ENCODE measurements at places on chromosomes 7 and 10. TPM values are rescaled to one million over a fixed set of nuclear protein-coding genes. Genes with fewer than 3 reads are reported as not detected.

- no peak for DNase-seq
Measured at GRCh38 chr10:72049969-72050781, 38.2 kb downstream of the SPOCK2 start.

DNA sequence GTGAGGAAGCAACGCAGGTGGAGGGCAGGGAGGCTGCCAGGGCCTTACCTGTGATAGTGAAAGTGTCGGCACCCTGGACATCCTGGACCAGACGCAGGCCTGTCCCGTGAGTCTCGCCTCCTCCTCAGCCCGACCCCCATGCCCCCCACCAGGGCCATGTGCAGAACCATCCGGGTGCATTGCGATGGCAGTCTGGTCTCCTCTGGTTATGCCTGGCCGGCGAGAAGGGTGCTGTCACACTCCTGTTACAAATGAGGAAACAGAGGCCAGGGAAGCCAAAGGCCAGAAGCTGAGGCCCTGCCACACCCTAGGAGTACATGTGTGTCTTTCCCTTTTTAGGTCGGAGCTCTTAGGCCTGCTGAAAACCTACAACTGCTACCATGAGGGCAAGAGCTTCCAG is 7.2 kb downstream of the DEPP1 start:
- DNase-seq: no peak

DNA sequence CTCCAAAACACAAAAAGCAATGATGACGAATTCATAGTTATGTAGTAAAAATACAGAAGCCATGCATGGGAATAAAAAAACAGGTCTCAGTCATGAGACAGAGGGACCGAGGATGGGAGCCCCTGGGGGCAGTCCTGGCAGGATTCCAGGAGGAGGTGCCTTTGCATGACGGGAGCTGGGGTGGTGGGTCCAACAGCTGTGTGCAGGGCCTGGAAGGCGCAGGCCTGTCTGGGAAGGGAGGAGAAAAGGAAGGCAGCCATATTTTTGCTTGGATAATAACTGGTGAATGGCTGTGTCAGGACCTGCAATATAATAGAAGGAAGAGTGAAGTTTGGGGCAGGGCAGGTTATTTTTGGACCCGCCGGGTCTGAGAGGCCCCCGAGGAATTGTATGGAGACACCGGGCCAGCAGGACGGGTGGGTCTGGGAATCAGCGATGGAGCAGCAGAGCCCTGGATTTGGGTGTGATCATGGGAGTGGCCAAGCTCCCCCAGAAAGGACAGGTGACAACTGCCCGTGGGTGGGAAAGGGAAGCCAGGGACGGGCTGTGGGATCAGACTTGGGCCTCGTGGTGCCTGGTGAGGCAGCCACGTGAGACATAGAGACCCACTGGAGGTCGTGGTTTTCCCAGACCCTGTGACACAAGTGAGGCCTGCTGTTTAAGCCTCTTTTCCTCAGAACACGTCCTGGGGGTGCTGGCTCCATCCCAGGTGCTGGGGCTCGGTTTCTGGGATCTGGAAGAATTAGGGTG is 2.9 kb upstream of the JAKMIP3 start:
- DNase-seq: no peak

DNA sequence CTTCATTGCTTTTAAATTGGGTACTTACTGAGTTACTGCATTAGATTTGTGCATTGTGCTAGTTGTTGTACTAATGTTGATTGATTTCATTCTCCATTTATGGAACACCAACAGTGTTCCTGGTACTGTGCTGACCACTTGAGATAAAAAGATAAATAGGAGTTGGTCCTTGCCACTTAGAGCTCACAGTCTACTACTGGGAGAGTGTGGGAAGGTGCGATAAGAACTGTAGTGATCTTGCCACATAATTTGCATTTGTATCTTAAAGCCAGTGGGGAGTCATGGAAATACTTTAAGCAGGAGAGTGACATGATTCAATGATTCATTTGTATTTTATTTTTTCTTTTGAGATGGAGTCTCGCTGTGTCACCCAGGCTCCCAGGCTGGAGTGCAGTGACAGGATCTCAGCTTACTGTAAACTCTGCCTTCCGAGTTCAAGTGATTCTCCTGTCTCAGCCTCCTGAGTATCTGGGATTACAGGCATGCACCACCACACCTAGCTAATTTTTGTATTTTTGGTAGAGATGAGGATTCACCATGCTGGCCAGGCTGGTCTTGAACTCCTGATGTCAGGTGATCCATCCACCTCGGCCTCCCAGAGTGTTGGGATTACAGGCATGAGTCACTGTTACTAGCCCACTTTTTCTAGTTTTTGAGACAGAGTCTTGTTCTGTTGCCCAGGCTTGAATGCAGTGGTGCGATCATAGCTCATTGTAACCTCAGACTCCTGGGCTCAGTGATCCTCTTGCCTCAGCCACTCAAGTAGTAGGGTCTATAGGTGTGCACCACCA is 51.2 kb upstream of the TMEM248 start:
- no peak for DNase-seq

- no peak for DNase-seq
Measured at GRCh38 chr10:23693925-23694324, 255.1 kb downstream of the OTUD1 start.

Gene NUDT13
- 10.4 TPM for polyA plus RNA-seq

Gene ZNF488
- polyA plus RNA-seq: 5.7 TPM

Gene COBL
- polyA plus RNA-seq: 20.6 TPM

Gene OPALIN
- polyA plus RNA-seq: not detected
